ENCODE measurements at places on chromosomes 3 and 15. TPM values are rescaled to one million over a fixed set of nuclear protein-coding genes. Genes with fewer than 3 reads are reported as not detected.

CYP8B1 gene
- total RNA-seq = not detected

RBP2 gene
- not detected for total RNA-seq

RPSA gene
- total RNA-seq = 1,160 TPM

FAM131A gene
- 62.5 TPM for total RNA-seq

CELF6 gene
- 19.8 TPM for total RNA-seq

ITIH1 gene
- total RNA-seq = not detected

CSTA gene
- 1.4 TPM for total RNA-seq

DNAH12 gene
- total RNA-seq = 3.5 TPM

SHC4 gene
- 10.1 TPM for total RNA-seq

AADACL2 gene
- not detected for total RNA-seq

CPNE9 gene
- 12.7 TPM for total RNA-seq

GOLGA8S gene
- total RNA-seq = 0.23 TPM

KBTBD13 gene
- total RNA-seq = not detected

PRR20G gene
- not detected for total RNA-seq
